Breast epithelium (tissue), 4 donors: ENCODE measurements at places on chromosomes 7 and 10. TPM values are rescaled to one million over a fixed set of nuclear protein-coding genes. Genes with fewer than 3 reads are reported as not detected.

Gene RBP4
- total RNA-seq: 111 TPM

Gene WNT2
- total RNA-seq: 2.0 TPM

Gene RHOBTB1
- total RNA-seq: 11.4 TPM

Gene TUBAL3
- total RNA-seq: 1.6 TPM

Gene PRLHR
- not detected for total RNA-seq
